ENCODE measurements at places on chromosomes 5 and 9.

DNA sequence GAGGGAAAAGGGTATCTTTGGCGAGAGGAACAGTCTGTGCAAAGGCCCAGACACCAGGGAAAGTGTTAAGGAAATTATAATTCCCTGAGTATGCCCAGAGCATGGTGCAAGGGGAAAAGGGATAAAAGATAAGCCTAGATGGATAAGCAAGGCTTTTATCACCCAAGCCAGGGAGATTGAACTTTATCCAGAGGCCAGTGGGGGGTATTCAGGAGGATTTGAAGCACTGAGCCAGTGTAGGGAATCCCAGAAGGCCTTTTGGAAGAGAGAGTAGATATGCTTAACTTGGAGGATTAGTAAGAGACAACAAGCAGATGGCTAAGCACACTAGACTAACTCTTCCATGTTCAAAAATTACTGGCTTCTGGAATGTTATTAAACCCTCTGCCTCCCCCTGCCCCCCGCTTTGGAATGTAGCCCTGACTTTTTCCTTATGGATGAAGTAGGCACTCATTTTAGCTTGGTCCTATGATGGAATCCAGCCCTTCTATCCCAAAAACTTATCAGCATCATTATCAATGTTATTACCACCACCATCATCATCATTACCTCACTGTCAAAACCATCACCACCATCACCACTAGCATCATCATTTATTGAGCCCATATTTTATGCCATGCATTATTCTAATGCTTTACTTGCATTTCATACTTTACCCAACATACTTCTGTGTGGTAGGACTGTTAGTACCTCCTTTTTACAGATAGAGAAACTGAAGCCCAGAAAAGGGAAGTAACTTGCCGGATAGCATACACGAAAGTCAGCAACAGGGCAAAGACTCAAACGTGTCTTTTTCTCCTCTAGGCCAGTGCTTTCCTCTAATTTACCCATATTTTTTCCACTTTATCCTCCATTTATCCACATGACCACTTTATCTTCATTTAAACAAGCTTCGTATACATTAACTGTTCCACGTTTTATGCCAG, 237.0 kb downstream of the PAPPA start:
- DNase-seq = no peak

- no peak for DNase-seq
Measured at GRCh38 chr9:90274725-90275124, 367.9 kb downstream of the DIRAS2 start.

GRCh38 chr9:8486095-8486494, 686.5 kb upstream of the DMAC1 start:
- DNase-seq = peak; percentile 8

DNA sequence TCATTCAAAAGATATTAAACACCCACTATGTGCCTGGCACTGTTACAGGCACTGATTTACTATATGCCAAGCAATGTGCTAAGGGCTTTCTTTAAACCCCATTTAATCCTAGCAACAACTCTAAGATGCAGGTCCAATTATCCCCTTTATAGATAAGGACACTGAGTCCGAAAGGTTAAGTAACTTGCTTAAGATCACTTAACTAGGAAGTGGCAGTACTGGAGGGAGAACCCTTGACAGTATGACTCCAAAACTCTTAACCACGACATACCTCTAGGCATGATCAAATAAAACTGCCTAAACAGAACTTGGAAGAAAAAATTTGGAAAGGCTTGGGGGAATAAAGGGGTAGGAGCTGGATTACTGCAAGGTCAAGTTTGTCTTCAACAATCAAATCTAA, 1.7 kb downstream of the RAB14 start:
- DNase-seq = no peak

GRCh38 chr5:172575816-172576545, 65.1 kb upstream of the NEURL1B start:
- DNase-seq = peak; percentile 41

GRCh38 chr5:160469156-160470144, 47.8 kb downstream of the PTTG1 start:
- no peak for DNase-seq

GRCh38 chr5:78611126-78611605, 37.4 kb downstream of the LHFPL2 start:
- no peak for DNase-seq

DNA sequence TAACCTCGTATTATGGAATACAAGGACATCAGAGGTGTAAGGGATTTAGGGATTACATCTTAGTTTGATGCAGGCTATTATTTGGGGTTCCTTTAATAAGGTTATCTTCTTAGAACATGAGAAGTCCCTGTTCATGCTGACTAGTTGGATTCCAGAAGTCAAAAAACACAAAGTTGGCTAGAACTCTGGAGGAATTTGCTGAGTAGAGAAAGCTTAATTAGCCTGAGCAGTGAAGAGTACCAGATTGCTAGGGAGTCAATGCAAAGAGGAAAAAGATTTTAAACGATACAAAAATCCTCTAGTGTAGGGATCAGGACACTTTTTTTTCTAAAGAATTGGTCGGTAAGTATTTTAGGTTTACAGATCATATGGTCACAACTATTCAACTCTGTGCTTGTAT, 1872.5 kb upstream of the C9orf72 start:
- DNase-seq = no peak

DNA sequence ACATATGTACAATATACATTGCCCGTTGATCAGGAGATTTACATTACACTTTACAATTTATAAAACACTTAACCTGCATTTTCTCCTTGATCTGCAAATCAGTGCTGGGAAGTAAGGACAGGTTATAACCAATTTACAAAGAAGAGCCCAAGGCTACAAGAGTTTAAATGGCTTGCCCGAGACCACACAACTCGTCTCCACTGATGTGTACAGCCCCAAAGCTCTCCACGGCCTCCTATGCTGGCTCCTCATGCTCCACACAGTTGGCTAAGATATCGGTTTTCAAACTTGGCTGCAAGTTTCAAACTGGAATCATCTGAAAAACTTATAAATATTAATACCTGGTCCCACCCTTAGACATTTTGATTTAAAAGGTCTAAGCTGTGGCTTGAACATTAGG, 10.3 kb downstream of the ACTL7B start:
- no peak for DNase-seq

GRCh38 chr5:132183723-132184122, 43.9 kb downstream of the P4HA2 start:
- no peak for DNase-seq

DNA sequence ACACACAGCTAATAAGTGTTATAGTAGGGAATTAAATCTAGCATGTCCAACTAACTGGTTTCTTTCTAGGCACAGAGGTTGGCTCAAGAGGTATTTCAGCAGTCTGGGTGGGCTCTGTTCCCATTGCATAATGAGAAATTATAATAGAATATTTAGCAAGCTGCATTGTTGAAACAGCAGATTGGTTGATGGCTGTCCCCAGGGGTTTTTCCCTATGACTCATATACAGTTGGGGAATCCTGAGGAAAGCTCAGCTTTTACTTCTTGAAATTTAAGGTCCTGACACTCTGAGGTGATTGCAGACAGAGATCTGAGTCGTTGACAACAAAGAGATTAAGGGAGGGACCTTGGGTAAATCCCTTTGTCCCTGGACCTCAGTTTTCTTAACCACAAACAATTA, 38.3 kb upstream of the TNFSF8 start:
- DNase-seq = no peak

DNA sequence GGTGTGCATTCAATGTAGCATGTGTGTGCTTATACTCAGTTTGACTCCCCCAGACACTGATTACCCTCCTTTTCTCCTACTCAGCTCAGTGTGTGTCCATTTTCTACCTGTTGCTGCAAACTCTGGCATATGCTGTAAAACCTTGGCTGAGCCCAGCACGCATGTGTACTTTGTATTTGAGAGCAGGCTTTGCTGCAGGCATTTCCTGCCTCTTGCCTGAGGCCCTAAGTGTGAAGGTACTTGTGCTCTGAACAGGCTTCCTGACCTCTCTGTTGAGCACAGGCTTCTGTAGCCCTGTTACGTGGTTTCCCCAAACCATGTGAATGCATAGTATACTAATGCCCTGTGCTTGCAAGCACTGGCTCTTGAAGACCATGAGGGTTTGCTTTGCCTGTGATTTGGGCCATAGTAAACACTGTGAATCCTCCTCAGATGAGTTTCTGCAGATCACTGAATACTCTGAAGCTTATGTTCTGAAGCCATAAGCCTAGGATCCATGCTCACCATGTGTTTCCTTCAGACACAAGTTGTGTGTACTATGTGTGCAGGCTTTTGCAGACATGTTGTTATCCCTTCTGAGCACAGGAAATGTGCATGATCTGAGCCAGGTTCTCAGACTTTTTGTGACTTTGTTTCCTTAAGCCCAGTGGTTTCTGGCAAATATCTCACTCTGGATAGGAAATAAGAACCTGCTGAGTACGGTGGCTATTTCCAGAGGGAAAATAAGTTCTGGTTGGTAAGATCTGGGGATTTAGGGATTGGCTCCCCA, 124.9 kb upstream of the RUSC2 start:
- DNase-seq = no peak

DNA sequence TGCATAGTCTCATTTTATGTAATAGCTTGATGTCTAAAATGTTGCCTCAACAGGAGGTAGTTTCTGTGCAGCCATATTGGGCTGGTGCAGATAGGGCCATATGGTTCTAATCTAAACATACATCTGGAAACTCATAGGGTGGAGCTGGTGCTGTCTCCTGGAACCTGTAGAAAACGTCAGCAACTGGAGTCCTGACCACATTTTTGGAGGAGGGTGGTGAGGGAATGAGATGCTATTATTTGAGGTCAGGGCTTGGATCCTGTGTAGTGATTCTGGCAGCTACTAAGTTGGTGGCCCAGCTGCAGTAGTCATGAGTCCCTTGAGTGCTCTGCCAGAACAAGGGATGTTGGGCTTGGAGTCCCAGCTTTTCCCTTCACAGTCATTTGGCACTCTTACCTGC, 14.1 kb downstream of the MAN2A1 start:
- DNase-seq = peak; percentile 10

DNA sequence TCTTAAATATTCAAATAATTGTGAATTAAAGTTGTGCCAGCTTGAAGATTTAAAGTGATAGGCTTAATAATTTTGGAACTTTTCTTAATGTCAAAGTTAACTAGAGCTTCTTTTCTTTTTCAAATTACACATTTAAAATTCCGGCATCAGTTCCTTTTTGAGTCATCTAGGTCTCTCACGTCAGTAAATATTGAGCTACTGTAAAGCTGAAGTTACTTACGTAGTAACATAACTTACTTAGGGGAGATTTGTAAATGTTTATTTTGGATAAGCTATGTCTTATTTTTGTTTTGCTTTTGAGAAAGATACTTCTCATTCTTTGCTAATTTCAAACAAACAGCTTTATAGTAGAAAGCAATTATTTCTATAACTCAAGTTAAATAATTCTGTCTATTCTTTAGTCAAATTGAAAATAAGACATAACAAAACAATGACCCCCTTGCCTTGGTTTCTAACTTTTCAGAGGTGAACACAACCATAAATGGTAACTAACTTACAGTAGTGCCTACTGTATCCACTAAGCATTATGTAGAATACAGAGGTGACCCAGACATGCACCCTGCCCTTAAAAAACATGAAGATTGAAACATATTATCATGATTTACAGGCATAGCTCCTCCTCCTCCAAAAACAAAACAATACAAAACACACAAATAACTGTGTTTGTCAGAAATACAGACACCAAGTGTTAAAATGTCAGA, 29.8 kb downstream of the CD274 start:
- no peak for DNase-seq

DNA sequence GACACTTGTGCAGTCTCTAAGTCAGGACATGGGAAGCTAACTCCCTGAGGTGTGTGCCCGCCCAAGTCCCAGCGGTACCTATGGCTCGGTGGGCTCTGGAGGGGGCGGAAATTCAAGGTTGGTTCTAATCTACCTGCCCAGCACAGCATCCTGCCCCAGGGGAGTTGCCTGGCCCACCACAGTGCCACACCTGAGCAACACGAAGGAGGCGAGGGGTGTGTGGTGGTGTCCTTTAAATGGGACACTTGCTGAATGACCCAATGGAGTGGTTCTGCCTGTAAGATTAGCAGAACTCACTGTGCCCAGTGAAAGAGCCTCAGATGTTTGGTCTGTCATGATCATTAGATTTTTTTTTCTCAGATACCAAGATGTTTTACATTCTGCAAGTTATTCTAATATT, 70.7 kb upstream of the OTULINL start:
- DNase-seq = no peak

- DNase-seq = no peak
Measured at GRCh38 chr9:97188545-97188944, 118.9 kb upstream of the CCDC180 start.

- DNase-seq = no peak
Measured at GRCh38 chr5:38445374-38446028, 110.9 kb downstream of the LIFR start.

- no peak for DNase-seq
Measured at GRCh38 chr9:89850153-89850552, 245.3 kb downstream of the GADD45G start.

- no peak for DNase-seq
Measured at GRCh38 chr5:161077496-161077895, 225.5 kb upstream of the ATP10B start.

DNA sequence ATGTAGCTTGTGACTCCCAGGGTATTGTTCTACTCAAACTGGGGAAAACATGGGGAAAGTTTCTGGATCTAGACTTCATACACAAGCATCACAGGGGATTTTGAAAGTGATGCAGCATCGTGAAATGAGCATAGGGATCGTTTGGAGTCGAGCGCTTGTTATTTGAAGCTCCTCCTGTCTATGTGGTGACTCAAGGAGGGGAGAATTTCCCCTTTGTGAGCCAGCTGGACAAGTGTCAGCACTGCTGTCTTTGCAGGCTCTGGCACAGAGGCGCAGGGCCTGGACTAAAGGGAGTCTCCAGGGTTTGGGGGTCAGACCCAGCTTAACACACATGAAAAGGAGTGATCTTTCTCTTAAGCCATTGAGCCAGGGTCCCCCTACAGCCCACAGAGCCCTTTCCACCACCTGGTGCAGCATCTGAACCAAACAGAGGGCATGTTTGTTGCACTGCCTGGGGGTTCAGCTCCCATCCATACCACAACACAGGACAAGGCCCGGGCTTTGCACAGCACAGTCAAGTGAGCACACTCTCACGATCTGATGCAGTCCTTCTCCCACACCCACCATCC, 51.0 kb downstream of the IRF1 start:
- DNase-seq = no peak

GRCh38 chr9:2677915-2678889, 39.1 kb upstream of the KCNV2 start:
- no peak for DNase-seq

GRCh38 chr5:97149709-97150108, 7.3 kb upstream of the LIX1 start:
- DNase-seq = no peak

- DNase-seq = no peak
Measured at GRCh38 chr5:132480893-132481595, 9.5 kb downstream of the IRF1 start.

GRCh38 chr5:168766426-168766700, 187.2 kb upstream of the PANK3 start:
- DNase-seq = no peak

GRCh38 chr5:101605700-101606099, 690.4 kb downstream of the SLCO4C1 start:
- no peak for DNase-seq

GRCh38 chr9:4680173-4680525, 780 bp downstream of the CDC37L1 start:
- no peak for DNase-seq

All from SK-N-SH (cell line).